CD14-positive monocyte (primary cell): ENCODE measurements at places on chromosomes 11 and 22.
A peak's percentile ranks its signal among the peaks of the same experiment; 100 is the strongest.

DNA sequence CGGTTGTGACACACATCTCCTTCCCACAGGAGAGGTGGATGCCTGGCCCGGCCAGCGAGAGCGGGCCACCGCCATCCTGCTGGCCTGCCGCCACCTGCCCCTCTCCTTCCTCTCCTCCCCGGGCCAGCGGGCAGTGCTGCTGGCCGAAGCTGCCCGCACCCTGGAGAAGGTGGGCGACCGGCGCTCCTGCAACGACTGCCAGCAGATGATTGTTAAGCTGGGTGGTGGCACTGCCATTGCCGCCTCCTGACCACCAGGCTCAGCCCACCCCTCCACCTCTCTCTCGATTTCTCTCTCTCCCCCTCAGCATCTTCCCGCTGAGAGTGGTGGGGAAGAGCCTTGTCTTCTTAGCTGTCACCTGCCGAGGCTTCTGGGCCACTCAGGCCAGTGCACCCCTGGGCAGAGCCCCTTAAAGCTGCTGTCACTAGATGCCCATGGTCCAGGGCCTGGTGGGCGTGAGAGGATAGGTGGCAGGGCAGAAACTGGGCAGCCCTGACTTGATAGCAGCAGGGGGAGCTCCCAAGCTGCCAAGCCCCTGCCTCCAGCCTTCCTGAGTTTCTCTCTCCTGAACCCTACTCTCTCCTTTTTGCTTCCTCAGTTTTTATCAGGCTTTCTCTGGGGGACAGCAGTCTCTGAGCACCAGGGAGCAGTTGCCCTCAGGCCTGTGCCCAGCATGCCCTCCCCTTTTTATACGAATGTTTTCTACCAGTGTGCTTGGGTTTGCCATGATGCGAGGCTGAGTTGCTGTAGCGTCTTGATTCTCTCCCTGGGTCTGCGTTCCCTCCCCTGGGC lies 9.3 kb downstream of the SHISA8 start:
- no peak for DNase-seq

GRCh38 chr11:128720522-128720985 lies 26.7 kb downstream of the FLI1 start:
- DNase-seq, result no peak

GRCh38 chr11:108938604-108939003 lies 273.7 kb downstream of the DDX10 start:
- no peak for DNase-seq

- DNase-seq, result no peak
Observed at GRCh38 chr22:27436591-27436990, 365.0 kb downstream of the MN1 start.

- DNase-seq, result no peak
Observed at GRCh38 chr22:11307998-11308397, 4220.0 kb upstream of the OR11H1 start.

- DNase-seq, result no peak
Observed at GRCh38 chr11:7578276-7578955, 64.6 kb downstream of the PPFIBP2 start.

DNA sequence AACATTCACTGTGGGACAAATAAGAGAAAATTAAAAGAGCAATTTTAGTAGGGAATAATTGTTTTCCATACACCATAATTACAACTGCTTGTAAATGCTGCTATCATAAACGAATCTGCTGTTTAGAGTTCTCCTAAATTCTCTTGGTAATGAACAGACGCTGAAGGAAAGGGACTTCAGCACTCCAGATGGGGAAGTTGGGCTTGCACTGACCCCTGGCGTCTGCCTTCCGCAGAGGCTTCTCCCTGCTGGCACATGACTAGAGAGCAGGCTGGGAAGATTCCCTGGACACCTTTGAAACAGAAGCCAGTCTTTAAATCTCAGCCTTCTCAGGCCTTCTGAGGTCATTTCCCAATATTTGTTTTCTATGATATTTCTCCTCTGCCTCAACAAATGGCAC lies 84.1 kb downstream of the NXPE2 start:
- no peak for DNase-seq

DNA sequence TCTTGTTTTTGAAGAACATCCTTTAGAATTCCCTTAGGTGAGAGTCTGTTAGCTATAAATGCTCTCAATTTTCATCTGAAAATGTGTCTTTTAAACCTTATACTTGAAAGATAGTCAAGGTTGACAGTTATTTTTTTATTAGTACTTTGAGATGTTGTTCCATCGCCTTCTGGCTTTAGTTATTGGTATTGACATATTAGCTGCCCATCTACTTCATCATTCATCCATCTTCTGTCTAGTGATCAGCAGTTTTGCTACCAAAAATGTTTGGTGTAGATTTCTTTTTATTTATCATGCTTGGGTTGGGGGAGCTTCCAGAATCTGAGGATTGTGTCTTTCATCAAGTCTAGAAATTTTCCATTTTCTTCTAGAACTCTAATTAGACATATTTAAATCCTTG lies 3.3 kb upstream of the CD6 start:
- no peak for DNase-seq

DNA sequence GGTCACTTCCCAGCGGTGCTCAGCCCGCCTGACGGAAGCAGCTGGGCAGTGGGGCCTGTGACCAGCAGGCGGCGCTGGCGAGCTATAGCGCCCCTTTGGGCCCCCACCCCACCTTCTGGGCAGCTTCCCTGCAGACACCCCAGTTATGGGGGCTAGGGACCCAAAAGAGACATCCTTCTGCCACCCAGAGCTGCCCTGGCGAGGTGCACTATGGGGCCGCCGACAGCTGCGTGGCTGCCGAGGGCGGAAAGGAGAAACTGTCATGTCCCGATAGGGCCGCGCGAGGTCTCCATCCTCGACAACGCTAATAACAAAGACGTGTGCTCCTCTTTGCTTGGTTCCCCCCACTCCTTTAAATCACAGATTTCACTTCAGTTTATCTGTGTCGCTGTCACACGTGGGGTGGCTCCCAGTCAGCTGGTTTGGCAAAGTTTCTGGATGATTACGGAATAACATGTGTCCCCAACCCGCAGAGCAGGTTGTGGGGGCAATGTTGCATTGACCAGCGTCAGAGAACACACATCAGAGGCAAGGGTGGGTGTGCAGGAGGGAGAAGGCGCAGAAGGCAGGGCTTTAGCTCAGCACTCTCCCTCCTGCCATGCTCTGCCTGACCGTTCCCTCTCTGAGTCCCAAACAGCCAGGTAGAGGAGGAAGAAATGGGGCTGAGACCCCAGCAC lies 673 bp upstream of the MYO7A start:
- DNase-seq, result peak; percentile 41

- DNase-seq, result no peak
Observed at GRCh38 chr11:98234698-98235097, 786.1 kb upstream of the CNTN5 start.

- DNase-seq, result no peak
Observed at GRCh38 chr11:70033711-70034070, 44.4 kb upstream of the ANO1 start.

GRCh38 chr11:45624095-45624494 lies 41.3 kb downstream of the CHST1 start:
- DNase-seq, result no peak

DNA sequence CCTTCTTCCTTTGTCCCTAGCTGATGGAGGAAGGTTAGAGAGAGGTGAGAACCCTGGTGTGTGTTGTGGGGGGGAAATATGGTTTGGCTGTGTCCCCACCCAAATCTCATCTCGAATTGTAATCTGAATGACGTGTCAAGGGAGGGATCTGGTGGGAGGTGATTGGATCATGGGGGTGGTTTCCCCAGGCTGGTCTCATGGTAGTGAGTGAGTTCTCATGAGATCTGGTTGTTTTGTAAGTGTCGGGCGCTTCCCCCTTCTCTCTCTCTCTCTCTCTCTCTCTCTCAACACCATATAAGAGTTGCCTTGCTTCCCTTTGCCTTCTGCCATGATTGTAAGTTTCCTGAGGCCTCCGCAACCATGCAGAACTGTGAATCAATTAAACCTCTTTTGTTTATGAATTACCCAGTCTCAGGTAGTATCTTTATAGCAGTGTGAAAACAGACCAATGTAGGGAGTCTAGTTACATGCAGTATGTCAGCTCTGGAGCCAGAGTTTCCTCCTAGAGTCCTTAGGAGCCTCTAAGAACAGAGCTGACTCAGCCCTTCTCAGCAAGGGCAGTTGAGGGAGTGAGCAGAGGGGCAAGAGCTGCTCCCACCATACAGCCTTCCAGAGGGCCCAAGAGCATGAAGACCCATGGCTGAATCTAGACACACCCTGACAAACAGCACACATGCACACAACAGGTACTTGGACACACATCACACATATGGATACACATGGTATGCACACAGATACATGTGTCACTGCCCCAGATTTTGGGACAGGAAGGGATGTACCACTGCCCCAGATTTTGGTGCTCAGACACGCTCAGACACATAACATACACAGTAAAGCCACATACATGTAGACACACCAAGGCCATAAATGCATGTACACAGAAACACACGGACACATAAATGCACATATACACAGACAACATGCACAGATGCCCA lies 12.9 kb upstream of the LRRC32 start:
- no peak for DNase-seq

GRCh38 chr11:69193629-69194028 lies 37.9 kb downstream of the SMIM38 start:
- DNase-seq, result no peak

- DNase-seq, result no peak
Observed at GRCh38 chr22:27885977-27886842, 32.8 kb downstream of the PITPNB start.

- DNase-seq, result no peak
Observed at GRCh38 chr11:14181121-14181520, 177.9 kb downstream of the RRAS2 start.

GRCh38 chr11:34275486-34275885 lies 82.3 kb downstream of the ABTB2 start:
- no peak for DNase-seq

- DNase-seq, result peak; percentile 75
Observed at GRCh38 chr11:64916040-64916774, 802 bp downstream of the ATG2A start.

DNA sequence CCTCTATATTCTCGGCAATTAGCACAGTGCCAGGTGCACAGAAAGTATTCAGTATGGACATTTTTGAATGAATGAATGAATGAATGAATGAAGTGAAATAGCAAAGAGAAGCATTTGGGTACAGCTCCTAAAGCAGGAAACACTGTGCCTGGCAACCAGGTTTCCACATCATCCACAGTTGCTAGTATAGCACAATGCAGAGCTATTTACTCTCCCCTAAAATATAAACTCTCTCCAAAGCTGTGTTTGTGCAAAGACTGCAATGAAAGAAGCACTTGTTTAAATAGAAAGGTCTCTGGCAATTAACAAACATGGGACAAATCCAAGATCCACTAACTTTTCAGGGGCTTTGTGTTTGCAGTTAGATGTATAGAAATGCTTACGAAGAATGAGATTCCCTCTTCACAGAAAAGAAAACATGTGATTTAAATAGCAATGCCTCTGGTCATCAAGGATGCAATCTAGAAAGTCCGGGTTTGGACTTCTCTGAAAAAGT lies 103.0 kb upstream of the OPCML start:
- DNase-seq, result no peak

DNA sequence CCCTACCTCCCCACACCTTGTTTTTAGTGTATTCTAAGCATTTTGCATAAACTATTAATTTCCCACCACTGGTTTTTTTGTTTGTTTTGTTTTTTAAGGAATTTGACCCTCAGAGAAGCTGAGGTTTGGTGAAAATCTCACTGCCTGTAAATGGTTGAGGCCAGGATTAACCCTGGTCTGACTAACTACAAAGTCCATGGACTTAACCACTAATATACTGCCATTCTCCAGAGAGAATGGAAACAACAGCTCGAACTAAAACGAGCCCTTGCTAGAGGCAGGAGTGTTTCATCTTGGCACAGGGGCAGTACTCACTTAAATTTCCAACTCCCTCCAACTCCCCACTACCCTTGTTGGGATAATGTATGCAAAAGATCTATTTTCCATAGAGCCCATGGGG lies 3.0 kb downstream of the CTNND1 start:
- DNase-seq, result no peak

DNA sequence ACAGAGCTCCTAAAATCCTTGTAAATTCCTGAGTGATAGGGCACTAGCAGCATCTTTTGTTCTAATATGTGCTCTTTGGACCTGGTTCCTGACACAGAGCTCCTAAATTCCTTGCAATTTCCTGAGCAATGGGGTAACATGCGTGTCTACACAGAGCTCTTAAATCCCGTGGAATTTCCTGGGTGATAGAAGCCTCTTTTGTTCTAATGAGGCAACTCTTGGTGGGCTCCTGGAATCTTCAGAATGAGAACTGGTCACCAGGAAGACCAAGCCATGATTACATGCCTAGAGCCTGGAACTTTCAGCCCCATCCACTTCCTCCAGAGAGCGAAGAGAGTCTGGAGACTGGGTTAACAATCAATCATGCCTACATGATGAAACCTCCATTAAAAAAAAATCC lies 19.0 kb downstream of the RSF1 start:
- DNase-seq, result no peak

GRCh38 chr11:111172321-111172862 lies 73.1 kb upstream of the POU2AF2 start:
- no peak for DNase-seq

DNA sequence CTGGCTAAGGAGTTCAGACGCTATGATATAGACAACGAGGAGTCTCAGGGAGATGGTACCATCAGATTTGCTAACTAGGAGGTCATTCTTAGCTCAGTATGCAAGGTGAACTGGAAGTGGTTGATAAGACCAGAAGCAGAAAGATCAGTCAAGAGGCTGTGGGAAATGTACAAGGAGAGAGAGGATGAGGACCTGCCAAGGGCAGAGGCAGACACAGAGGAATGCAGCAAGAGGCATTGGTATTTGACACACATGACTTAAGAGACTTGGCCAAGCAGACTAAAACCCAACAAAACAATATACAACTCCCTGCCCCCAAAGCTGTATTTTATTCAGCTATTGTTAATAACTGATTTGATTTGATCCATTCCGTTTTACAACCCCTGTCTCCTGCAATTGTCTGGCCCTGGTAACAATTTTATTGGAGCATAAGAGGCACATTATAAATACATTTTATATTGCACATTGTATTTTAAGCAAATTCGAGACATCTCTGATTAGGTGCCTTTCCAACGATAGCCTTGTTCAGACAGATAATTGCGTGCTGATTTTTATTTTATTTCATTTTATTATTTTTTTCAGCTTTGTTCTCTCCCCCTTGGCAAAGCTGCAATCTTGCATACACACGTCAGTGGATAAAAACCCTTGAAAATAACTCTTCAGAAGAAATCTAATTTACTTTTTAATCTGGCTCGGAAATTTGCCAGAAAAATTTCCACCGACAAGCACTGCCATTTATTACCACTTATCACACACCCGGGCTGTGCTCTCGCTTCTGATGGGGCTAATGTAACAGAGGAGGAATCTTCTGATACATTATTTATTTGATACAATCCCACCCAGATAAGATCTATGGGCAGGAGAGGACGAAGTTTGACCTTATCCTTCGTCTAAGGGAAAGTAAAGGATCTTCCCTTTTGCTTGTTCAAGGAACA lies 237.8 kb downstream of the NXPE2 start:
- DNase-seq, result no peak

GRCh38 chr11:131943295-131943694 lies 572.9 kb downstream of the NTM start:
- DNase-seq, result no peak
